ENCODE measurements at places on chromosomes 16 and 17.

GRCh38 chr17:31527606-31528005, 136.1 kb downstream of the RAB11FIP4 start:
- DNase-seq: no peak

- DNase-seq: peak; percentile 21
Measured at GRCh38 chr16:48911700-48912099, 301.7 kb upstream of the N4BP1 start.

DNA sequence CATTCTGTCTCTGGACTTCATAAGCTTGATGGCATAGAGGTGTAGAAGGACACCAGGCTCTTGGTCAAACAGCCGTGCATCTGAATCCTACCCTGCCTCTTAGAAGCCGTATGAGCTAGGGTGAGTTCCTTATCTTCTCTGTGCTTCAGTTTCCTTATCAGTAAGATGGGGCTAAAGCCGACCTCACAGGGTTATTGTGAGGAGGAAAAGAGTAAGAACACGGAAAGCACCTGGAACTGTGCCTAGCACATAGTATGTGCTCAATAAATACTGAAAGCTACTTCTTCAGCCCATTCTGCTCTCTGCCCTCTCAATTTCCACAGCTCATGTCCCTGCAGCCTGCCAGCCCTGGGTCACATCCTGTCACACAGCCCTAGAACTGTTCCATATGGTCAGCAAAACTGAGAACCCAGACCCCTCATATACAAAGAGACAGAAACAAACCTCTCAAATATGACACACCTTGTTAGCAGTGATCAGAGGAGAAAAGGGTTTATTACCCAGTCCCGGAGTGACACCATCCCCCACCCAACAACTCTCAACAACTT, 17.0 kb upstream of the UBTF start:
- DNase-seq: no peak

DNA sequence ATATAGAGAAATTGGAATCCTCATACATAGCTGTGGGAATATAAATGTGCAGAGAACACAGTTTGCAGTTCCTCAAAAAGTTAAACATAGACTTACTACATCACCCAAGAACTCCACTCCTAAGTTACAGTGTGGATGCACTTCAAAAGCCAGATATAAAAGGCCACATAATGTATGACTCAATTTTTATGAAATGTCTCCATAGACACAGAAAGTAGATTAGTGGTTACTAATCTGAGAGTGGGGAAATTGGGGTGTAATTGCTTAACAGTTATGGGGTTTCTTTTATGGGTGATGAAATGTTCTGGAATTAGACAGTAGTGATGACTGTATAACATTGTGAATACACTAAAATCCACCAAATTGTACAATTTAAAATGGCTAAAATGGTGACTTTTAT, 60.9 kb downstream of the CACNG1 start:
- no peak for DNase-seq

GRCh38 chr16:17556276-17557052, 85.7 kb upstream of the XYLT1 start:
- DNase-seq: peak; percentile 57

DNA sequence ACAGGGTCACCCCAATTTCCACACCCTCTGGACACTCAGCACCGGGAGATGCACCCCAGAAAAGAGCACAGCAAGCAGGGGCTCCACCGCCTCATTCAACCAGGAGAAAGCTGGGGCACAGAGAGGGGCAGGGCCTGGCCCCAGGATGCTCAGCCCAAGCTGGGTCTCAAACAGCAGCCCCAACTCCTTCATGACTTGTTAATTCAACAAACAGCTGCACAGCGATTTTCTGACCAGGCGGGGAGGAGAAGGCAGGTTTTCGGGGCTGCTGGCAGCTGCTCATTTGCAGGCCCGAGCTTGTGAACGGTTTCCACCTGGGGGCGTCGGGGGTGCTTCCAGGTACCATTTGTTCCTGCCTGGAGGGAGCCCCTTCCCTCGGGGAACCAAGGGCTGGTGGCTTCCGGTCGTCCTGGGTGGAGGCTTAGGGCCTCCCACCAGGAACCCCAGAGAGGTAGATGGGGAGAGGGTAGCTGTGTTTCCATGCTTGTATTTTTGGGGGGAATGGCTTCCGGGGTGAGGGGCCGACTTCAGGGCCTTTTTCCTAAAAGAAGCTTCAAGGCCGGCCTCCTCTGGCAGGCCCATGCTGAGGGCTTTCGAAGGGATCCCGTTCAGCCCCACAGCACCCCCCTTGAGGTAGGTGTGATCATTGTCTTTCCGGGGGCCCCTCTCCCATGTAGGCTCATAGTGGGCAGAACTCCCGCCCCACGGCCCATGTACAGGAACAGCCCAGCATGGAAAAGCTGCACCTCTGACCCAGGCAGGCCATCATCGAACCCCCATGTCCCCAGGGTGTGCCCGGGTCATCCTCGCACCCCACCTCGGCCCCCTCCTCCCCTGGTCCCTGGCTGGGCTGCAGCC, 191.6 kb upstream of the GSE1 start:
- DNase-seq: no peak

DNA sequence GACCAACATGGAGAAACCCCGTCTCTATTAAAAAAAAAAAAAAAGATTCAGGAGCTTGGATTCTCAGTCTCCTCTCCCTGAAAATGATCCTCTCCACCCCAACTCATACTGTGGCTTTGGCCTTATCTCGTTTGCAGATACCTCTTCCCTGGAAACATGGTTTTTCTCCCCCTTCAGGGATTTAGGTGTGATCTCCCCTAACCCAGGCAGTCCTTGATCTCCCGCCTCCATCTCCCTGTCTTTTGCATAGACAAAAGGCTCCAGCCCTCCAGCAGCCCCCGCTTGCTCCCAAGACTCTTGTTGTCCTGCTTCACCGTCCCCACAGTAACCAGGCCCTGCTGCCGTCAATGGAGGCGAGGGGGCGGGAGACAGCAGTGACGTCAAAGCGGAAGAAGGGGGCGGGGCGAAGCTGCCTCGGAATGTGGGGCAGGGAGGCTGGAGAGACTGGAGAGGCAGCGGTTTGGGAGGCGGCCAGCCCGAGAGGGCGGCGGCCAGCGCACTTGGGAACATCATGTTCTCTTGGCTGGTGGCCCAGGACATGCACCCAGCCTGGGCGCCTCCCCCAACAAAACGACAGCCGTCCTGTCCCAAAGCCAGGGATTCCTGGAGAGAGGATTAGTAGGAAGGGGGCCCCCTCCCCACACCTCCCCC, 1.9 kb upstream of the PER1 start:
- peak; percentile 96 for DNase-seq

GRCh38 chr16:85374571-85374872, 238.6 kb upstream of the GSE1 start:
- DNase-seq: no peak

DNA sequence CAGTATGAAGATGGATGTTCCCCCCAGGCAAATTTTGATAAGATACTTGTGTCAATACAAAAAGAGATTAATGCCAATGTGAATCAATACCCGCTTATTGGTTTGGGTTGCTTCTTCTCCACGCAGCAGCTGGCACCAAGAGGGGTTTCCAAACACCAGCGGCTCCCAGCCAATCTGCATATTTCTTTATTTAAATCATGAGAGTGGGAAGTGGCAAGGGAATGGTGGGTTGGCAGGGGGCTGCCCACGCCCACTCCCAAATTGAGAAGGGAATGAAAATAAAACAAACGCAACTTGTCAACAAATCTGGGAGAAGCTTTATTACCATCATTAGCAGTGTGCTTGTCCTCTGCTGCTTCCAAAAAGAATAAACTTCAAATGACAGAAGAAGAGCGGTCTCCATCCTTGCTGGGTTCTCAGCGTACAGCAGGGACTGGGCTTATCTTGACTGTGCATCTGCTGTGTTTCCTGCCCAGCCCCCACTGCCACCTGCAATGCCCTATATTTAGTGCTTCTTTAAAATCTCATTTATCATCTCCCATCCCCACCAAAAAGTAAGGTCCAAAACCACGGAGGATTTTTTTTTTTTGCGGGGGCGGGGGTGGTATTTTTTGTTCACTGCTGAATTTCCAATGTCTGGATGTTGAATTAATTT, 34.9 kb upstream of the C16orf78 start:
- DNase-seq: no peak

DNA sequence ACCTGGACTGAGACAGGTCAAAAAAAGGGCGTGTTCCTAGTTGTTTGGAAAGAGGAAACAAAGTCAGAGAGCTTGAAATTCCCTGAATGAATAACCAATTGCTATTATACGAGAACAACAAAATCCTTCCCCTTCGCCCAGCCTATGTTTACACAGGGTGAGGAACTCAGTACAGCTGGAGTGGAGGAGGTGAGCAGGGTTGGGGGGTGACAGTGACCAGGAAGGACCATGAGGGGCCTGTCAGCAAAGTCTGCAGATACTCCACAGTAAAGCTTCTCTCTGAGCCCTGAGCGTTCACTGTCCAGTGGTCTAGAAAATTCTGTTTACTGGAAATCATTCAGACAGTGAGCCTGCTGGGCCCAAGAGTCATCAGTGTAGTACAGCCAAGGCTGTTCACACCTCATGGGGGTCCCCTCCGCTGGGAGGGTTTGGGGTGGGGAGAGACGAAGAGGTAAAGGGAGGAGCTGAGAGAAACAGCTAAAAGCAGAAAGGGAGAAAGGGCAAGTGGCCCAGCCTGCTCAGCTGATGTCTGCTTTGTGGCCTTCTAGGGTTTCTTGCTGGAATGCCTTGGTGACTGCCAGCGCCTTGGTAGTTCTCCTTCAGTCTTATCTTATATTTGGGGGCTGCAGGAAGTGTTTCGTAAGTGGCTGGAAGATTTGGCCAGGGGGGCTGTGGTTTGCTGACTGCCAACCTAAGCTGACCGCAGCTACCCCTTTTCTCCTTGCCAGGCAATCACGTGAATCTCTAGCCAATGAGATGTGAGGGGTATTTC, 5.7 kb downstream of the DUSP3 start:
- no peak for DNase-seq

DNA sequence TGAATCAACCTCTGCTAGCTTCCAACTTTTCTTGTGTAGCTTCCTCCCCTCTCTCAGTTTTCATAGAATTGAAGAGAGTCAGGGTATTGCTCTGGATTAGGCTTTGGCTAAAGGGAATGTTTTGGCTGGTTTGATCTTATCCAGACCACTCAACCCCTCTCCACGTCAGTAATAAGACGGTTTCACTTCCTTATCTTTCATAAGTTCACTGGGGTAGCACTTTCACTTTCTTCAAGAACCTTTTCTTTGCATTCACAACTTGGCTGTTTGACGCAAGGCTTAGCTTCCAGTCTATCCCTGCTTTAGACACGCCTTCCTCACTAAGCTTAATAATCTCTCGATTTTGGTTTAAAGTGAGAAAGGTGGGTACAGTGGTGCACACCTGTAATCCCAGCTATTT, 29.7 kb upstream of the OR1A2 start:
- no peak for DNase-seq

DNA sequence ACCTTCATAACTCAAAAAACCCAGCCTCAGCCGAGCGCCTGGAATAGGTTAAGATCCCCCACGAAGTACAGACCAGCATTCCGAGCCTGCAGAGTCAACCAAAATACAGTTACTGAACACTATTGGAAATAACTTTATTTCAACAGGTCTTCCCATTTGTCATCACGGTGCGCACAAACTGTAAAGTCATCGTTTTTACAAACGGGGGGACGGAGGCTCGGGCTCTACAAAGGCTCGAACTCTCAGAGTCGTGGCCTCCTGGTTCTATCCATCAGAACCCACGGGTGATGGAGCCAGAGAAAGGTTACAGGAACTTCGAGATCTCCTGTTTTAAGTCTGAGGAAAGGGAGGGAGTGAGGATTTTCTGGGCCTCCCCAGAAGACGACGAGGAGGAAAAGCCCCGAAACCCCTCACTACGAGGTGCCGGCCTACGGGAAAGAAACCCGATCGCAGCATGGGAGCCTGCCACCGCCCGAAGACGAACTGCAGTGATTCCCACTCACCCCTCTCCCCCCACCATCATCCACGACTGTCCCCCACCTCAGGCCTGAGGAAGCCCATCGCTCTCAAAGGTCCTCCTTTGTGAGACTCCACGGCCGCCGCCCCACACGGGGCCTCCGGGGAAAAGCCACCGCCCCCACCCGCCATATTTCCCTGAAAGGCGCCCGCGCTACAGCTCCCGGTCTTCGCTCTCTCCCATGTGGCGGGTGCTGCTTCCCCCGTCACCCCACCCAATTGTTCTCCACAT, 917 bp downstream of the YWHAE start:
- DNase-seq: peak; percentile 23

- DNase-seq: no peak
Measured at GRCh38 chr17:78252701-78253635, 21.5 kb downstream of the TMEM235 start.

GRCh38 chr17:80456465-80457235, 19.8 kb downstream of the NPTX1 start:
- DNase-seq: no peak

DNA sequence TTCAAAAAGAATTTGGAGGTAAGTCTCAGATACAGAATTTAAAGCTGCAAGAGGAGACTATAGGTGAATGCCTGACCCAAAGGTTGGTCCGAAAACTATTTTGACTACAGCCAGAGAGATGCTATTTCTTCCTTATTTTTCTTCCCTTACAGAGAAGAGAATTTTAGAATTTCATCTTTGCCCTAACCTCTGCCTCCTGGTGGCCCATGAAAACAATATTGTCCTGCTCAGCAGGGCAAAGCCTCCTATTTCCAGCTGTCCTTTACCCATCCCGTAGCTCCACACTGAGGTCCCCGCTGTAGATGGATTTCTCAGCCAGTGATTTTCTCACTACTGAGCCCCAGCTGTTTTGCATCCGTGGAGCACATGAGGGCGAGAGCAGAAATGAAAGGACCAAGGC, 24.6 kb downstream of the HOXB1 start:
- no peak for DNase-seq

Data from neural progenitor cell (in vitro differentiated cells).